ENCODE measurements at places on chromosomes 12 and 14.

DNA sequence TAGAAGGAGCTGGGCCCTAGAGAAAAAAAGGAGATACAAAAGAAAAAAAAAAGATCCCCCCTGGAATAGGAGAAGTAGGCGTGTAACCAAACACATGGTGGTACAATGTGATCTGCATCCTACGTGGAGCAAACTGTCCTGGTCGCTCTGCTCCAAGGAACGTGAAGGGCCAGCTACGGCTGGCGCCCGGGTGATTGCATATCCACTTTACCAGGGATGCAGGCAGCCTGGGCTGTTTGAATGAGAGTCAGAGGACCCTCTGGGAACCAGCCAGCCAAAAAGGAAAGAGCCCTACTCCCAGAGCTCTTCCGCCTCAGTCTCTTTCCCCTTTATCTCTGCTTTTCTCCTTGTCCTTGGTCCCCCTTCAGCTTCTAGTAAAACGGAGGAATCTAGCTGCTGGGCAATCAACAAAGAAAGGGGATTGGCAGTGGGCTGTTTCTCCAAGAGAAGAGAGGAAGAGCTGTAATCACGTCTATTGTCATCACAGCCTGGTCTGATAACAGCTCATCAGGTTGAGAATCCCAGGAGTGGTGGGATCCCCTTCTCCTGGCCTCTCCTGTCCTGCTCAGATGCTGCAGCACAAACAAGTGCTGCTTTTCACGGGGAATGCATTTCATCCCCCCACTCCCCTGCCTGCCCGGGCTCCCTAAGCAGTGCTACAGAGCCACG is 156.0 kb downstream of the ADCK1 start:
- DNase-seq = no peak

- peak; percentile 15 for DNase-seq
These were observed 38.7 kb upstream of the TBX5 start for GRCh38 chr12:114444422-114445279.

DNA sequence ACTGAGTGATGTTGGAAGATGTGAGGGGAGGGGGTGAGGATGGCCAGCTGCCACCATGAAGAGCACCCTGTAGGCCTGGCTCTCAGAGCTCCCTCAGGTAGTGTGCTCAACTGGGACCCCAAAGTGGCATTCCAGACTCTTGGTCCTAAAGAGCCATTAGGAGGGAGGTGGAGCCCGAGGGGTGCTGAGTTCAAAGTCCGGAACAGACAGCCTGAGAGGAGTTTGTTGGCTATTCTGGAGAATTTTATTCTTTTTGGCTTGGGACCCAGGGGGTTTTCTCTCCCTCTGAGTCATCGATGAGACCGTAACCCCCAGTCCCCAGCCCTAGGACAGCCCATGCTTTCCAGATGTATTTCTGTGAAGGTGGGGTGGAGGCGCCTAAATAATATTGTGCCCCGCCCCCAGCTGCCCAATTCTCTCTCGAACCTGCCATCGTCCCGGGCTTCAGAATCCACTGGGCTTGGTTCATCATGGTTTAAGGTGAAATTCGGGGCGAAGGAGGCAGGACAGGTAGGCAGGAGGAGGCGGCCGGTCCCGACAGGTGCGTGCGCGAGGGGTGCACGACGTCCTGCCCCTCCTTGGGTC is 690 bp upstream of the RBP5 start:
- DNase-seq = no peak

GRCh38 chr14:93269341-93270068 is 62.4 kb downstream of the UBR7 start:
- DNase-seq = peak; percentile 68

- DNase-seq = peak; percentile 87
These were observed 58.0 kb upstream of the ELK3 start for GRCh38 chr12:96136161-96136560.

- DNase-seq = no peak
These were observed 278.9 kb upstream of the LMO3 start for GRCh38 chr12:16884819-16885218.

DNA sequence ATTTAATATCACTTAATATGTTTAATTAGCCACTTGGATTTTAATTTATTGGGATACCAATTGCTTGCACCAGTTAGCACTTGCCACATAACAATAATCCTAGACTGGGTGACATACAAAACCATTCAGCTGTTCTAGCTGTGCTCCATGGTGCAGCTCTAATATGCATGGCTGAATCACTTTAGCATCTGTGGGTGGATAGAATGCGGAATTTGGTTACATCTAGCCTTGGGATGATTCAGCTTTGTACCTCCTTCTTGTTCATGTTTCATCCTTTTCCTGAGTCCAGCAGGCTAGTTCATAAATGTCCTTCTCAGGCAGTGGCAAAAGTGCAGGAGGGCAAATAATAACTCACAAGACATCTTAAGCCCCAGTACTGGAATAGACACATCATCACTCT is 1263.0 kb downstream of the LRFN5 start:
- peak; percentile 16 for DNase-seq

- DNase-seq = no peak
These were observed 399 bp downstream of the NCAPD2 start for GRCh38 chr12:6494258-6494743.

DNA sequence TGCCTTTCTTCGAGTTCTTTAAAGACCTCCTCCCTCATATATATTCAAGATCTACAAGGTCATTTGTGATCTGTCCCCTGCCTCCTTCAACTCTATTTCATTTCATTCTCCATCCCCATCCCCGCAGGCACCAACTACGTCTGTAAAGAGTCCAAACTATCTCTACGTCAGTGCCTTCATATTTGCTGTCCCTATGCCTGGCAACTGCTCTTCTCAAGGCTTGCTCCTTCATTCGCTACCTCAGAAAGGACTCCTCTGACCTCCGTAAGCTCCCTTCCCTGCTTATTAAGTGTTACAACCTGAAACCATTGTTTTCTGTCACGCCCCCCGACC is 650 bp downstream of the LLPH start:
- no peak for DNase-seq

DNA sequence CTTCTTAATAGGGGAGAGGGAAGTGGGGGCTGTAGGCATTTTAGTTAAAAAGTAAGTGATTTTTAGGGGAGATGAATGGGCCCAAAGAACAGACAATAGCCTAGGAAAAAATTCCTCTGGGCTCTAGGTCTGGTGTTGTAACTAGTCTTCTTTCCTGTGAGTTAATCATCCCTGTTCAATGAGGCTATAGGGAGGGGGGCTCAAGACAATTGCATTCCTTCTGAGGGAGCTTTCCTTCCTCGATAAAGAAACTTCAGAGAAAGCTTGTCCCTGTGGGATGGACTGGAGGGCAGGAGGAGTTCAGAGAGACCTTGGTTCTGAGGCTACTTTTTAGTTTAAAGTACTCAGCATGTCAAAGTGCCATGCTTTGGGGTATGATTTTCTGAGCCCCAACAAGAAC is 127.2 kb downstream of the BBS10 start:
- no peak for DNase-seq

DNA sequence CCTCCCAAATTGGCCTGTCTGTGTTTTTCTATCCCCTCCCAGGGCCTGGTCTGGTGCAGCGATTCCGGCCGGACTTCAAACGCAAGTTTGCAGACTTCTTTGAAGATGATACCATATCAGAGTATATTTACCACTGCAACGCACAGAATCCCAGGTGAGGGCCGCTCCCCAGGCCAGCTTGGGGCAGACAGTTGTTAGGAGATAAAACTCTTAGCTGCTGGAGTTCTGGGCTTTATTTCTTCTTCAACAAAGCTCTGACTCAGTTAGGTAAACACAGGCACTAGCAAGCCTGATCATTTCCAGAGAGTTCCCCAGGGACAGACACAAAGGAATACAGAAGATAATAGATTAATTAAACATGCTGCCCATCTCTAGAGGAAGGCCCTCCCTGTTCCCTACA is 8.3 kb downstream of the ABHD4 start:
- DNase-seq = no peak

DNA sequence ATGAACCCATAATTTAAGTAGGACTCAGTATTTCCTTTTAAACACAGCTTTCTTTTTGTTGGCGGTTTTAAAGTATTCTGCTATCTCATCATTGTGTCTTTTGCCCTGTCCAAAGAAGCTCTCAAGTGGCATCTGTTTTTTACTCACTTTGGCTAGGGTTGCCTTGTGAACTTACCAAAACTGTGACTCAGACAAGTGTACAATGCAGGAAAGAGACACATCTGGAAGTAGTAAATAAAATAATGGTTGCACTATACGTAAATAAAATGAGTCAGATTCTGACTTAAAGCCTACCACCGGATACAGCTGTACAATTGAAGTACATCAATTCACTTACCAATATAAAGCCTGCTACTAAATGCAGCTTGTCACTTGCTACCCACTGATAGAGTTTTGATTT is 619.2 kb upstream of the LRFN5 start:
- no peak for DNase-seq

DNA sequence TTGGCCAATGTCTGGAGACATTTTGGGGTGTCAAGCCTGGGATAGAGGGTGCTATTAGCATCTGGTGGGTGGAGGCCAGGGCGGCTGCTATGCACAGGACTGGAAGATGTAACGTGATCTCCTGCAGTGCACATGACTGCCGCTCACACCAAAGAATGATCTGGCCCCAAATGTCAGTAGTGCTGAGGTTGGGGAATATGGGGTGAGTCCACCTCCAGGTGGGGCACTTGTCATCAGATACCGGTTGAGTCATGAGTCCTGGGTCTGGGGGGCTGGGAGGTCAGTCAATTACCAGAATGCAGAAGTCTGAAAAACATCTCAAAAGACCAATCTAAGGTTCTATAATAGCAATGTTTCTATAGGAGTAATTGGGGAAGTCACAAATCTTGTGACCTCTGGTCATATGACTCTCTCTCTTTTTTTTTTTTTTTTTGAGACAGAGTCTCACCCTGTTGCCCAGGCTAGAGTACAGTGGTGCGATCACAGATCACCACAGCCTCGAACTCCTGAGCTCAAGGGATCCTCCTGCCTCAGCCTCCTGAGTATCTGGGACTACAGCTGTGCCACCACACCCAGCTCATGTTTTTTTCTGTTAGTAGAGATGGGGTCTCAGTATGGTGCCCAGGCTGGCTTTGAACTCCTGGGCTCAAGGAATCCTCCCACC is 6.0 kb upstream of the SDSL start:
- no peak for DNase-seq

DNA sequence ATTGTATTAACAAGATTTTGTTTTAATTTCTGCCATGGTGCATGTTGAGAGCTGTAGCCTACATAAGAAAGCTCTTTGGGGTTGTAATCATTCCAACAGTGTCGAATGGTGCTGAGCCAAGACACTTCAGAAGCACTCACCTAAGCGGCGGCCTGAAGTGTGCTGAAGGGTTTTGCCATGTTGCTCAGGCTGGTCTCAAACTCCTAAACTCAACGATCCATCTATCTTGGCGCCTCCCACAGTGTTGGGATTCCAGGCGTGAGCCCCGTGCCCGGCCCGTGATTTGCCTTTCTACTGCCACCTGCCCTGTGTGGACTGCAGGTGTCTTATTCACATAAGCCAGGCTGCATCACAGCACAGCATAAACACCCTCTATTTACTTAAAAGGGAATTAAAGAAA is 48.9 kb downstream of the AMN start:
- DNase-seq = no peak

GRCh38 chr12:69651922-69652321 is 41.2 kb upstream of the LRRC10 start:
- DNase-seq = no peak

- DNase-seq = peak; percentile 91
These were observed 431.6 kb downstream of the ZFP36L1 start for GRCh38 chr14:68361231-68361630.

- DNase-seq = no peak
These were observed 143.0 kb downstream of the RASSF9 start for GRCh38 chr12:85693093-85693665.

- DNase-seq = no peak
These were observed 401.7 kb downstream of the TRHDE start for GRCh38 chr12:72673853-72674252.

GRCh38 chr12:45611061-45611460 is 118.4 kb upstream of the ARID2 start:
- no peak for DNase-seq

- DNase-seq = no peak
These were observed 484 bp downstream of the PPP1CC start for GRCh38 chr12:110742096-110742717.

DNA sequence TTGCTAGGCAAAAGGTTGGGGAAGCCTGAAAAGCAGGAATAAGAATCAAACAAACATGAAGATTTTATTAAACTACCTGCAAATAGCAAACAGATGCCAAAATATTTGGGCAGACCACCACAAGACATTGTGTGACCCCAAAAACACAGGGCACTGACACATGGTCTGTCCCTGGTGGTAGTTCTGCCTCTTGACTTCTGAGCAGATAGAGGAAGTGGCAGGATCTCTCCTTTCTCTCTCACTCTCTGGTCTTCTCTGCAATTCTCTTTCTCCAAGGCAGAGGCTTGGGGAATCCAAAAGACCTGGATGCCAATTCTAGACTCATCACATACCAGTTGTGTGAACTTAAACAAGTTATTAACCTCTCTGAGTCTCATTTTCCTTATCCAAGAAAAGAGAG is 4.3 kb upstream of the PTGDR start:
- no peak for DNase-seq

DNA sequence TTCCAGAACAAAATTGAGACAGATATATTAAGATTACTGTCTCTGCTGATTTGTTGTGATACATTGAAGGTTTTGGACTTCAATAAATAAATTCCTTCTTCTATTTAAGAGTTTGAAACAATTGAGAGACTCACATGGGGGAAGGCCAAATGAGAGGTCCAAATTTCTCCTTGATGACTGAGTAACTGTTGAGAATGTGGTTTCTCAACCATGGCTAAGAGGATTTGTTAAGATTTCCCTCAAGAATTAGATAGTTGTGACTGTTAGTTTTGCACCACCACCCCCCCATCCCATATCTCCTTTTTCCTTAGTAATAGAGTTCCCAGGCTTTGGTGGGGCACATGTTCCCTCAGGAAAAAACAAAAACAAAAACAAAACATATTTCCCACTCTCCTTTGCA is 47.7 kb upstream of the IGF1 start:
- peak; percentile 72 for DNase-seq

- DNase-seq = no peak
These were observed 233.9 kb downstream of the GXYLT1 start for GRCh38 chr12:41910578-41911320.

- DNase-seq = no peak
These were observed 210.1 kb downstream of the SLC41A2 start for GRCh38 chr12:104747955-104748354.

- no peak for DNase-seq
These were observed 75.3 kb downstream of the GARIN6 start for GRCh38 chr12:99722690-99723486.

GRCh38 chr14:59406454-59407245 is 58.5 kb downstream of the GPR135 start:
- peak; percentile 53 for DNase-seq

Measured in fibroblast of skin of right biceps (primary cell).